ENCODE measurements at places on chromosomes 3 and 15.

DNA sequence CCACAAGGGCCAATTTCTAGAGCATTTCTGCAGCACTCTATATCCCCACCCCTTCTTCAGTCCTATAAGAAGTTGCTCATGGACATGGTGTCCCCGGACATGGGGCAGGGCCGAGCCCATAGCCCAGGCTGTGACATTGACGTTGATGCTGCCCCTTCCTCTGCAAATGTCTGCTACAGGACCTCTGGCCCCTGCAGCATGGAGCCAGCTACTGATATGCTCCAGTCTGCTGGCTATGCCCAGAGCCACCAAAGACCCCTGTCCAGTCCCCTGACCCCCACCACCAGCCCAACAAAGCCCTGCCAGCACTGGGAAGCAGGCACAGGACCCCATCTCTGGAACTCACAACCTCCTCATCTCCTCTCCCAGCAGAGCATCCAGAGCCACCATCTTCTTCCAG is 120.1 kb upstream of the SMAD3 start:
- no peak for DNase-seq

DNA sequence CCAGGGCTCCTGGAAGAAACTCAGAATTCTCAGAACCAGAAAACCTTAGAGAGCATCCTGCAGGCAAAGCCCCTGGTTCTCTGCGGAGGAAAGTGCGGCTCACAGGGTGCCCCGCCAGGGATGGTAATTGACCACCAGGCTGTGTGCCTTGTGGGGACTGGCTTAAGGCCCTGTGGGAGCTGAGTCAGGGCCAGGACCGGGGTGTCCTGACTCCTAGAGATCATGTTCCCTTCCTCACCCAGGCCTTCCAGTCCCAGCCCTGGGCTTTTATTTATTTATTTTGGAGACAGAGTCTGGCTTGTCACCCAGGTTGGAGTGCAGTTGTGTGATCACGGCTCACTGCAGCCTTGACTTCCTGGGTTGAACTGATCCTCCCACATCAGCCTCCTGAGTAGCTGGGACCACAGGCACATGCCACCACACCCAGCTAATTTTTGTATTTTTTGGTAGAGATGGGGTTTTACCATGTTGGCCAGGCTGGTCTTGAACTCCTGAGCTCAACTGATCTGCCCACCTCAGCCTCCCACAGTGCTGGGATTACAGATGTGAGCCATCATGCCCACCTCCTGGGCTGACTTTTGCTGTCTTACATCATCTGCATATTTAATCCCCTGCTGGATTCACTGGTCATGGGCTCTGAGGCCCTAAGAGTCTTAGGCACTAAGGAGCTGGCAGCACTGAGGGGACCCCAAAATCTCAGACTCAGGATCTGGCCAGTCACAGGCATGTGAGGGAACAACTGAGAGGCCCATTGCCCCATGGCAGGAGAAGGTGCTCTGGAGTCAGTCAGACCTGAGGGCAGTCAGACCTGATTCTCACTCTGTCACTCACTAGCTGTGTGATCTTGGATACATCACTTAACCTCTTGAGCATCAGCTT is 20.4 kb upstream of the LAMP3 start:
- no peak for DNase-seq

DNA sequence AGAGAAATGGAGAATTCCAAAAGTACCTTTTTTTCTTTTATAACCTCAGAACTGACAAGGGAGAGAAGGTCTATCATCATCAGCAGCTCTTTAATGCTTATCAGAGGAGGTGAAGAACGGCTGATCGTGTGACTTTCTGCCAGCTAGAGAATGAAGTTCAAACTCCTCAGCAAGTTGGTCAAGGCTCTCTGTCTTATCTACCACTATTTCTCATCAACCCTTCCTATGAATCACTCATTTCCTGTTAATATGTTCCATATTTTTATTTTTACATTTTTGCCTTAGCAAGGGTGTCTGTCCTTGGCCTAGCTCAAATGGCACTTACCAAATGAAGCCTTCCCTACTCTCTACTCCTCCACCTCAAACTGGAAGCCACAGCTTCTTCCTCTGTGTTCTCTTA is 73.1 kb upstream of the TSPAN3 start:
- DNase-seq = no peak

DNA sequence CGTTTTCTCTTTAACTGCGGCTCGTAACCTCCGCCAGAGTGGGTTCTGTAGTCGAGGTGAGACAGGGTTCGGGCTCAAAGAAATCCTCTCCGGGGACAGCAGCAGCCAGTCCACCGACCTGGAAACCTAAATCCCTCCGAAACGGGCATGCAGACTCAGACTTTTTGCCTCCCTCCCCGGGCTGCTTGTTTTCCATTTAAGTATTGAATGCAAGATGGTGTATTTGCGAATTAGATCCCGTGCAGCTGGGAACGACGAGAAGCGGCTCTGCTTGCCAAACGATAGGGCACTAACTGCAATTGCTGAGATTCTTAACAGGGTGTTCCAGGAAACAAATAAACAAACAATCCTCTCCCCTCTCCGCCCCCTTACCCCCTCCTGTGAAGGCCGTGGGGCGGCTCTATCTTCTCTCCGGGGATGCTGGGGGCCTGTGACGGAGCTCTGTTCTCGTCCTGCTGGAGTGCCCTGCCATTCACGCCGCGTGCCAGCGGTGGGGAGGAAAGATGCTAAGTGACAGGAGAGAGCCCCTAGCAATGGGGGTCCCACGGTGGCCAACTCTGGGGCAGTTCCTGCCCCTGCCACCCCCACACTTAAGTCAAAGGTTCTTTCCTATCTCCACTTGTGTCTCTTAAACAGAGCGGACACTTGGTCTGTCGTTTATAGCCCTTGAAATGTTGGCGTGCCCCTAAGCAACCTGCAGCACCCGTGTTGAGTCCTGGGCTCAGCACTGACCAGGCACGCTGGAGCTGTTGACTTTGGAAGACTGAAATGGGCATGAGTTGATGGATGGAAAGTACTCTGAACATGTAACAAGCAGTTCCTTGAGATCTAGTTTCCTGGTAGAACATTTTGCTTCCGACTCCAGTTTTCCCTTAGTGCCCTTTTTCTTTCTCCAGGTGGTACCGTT is 1.3 kb upstream of the ETV5 start:
- no peak for DNase-seq

GRCh38 chr15:22980189-22981050 is at the start of gene CYFIP1:
Gene CYFIP1 (minus strand): TSS chr15:22980368. CDS start chr15:22947285, 33,083 bp downstream.
- DNase-seq = peak; percentile 89

GRCh38 chr3:45541326-45542321 is 52.9 kb upstream of the LIMD1 start:
- DNase-seq = no peak

GRCh38 chr15:31111091-31111647 is 9.6 kb upstream of the TRPM1 start:
- DNase-seq = no peak

DNA sequence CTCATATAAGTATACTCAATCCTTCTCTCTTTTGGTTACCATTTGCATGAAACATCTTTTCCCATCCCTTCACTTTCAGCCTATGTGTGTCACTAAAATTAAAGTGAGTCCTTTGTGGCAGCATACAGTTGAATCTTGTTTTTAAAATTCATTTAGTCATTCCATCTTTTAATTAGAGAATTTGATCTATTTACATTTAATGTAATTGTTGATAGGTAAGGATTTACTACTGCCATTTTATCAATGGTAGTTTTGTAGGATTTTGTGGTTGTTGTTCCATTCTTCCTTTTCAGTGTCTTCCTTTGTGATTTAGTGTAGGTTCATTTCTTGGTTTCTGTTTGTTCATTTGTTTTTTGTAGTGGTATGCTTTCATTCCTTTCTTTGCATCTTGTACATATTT is 191.9 kb upstream of the CTNNB1 start:
- no peak for DNase-seq

- no peak for DNase-seq
Observed at GRCh38 chr3:187679638-187680396, 9.6 kb upstream of the SST start.

DNA sequence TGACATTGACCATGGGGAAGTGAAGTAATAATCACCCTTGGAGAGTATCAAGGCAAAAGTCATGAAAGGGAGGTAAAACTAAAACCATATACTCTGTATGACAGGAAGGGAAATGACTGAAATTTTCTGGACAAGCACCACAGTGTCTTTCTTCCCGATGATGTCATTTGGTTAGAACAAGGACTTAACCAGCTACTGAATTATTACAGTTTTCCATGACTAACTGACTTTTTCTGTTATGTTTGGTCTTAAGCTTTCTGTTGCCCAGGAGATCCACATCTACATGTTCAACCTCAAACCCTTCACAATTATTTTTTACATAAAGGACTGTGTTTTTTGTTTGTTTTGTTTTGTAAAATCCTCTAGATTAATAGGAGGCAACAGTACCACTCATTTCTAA is 191.9 kb upstream of the IL12A start:
- DNase-seq = no peak

- DNase-seq = no peak
Observed at GRCh38 chr3:101940521-101941317, 91.4 kb downstream of the NFKBIZ start.

- no peak for DNase-seq
Observed at GRCh38 chr3:96449803-96450202, 364.6 kb upstream of the EPHA6 start.

DNA sequence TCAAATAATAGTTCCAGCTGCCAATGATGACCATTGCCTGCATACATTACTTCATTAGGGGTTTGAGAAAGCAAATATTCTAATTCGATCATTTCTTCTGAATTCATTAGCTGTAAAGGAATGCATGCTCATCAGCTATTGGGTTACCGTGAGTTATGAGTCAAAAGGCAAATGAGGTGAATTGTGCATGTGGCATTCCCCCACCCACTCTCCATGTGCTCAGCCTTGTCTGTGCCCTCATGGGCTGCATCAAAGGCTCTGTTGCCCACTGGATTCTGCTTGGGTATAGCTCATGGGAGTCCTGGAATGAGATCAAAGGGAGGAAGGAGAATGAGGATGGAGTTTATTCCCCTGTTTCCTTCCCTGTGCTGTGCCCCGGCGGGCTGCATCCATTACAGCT is 99.3 kb upstream of the CHRNA7 start:
- no peak for DNase-seq

All from coronary artery (tissue), 2 donors.